ENCODE measurements at places on chromosomes 5 and 9. TPM values are rescaled to one million over a fixed set of nuclear protein-coding genes. Genes with fewer than 3 reads are reported as not detected.
A peak's percentile ranks its signal among the peaks of the same experiment; 100 is the strongest.

DNA sequence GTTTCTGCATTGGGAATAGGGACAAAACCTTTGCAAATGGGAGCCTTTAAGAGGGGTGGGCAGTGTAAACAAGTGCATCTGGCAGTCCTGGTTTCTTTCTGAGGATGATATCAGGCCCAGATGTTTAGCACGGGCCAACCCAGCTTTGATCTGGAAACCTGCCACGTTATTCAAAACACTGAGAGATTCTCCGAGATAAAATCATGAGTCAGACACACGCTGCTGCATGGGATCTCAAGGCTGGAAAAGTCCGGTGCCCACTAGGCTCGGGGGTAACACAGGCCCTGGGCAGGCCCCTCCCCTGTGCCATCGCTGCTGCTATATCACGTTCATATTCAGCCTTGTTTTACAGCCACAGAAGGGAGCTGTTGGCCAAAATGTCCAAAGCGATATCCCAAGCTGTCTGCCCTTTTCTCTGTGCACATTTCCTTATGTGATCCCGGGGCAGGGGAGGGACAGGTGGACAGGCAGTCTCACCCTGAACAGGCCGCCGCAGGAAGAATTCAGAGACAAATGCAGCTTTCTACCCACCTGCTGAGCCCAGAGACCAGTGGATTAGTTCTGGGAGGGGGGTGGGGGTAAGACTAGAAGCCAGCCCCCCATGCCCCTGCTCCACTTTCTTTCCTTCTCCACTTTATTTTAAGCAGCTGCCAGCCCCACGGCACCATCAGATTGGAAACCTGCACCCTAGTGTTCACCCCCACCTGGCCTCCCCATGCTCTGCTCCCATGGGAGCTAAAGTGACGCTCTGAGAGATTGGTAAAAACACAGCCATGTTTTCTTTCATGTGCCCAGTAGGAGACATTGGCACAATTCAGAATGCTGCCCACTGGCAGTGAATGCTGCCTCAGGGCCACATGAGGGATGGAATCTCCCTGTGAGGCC, 63.1 kb downstream of the TMOD1 start:
- peak; percentile 81 for DNase-seq

DNA sequence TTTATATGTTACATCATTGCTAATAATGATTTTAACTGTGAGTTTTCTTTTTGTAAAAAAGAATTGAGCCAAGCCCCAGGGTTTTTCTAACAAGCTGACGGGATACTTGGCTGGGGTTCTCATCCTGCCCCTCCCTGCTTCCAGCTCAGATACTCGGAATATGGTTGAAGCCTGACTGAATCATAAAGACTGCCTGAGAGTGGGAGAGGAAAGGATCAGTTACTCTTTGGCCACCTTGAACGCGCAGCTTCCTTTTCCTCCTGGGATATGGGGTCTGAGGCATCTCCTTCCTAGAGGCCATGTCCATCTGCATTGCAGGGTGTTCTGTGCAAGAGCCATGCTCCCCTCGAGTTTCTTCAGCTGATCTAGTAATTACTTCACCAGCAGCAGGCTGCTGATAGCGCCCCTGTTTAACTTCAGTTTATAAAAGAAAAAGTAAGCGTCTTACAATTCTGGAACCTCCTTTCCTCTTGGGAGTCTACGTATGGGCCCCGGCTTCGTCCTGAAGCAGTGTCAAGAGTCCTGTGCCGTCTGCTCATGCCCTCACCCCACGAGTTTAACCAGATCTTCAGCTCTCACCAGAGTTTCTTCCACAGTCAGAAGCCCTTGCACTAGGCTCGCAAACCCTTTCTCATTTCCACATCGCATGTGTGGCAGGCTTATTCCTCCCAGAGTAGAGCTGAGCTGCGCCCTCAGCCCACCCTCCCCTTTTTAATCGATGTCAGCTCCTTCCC, 130.0 kb downstream of the MVB12B start:
- DNase-seq = peak; percentile 41

- no peak for DNase-seq
Observed at GRCh38 chr5:104345222-104346016, 782.8 kb upstream of the NUDT12 start.

- no peak for DNase-seq
Observed at GRCh38 chr5:115952588-115952987, 9.7 kb upstream of the LVRN start.

DNA sequence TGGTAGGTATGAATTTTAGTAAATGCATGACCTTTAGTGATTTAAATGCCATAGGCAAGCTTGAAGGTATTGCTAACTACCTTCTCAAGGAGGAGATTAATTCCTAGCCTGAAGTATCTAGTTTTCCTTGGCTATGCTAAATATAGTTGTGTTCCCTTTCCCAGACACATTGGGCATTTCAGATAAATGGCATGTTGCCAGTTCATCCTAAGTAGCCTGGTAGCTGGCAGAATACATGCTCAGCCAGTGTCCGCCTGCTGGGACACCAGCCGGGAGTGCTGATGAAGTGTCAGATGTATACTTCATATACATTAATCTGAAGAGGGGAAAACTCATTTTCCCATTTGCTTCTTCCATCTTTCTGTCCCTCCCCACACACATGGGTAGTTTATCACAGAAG, 196.9 kb downstream of the MAST4 start:
- no peak for DNase-seq

GRCh38 chr9:124286292-124286931, 28.7 kb downstream of the NEK6 start:
- no peak for DNase-seq

GRCh38 chr5:31415009-31415923, 116.6 kb downstream of the DROSHA start:
- DNase-seq = no peak

DNA sequence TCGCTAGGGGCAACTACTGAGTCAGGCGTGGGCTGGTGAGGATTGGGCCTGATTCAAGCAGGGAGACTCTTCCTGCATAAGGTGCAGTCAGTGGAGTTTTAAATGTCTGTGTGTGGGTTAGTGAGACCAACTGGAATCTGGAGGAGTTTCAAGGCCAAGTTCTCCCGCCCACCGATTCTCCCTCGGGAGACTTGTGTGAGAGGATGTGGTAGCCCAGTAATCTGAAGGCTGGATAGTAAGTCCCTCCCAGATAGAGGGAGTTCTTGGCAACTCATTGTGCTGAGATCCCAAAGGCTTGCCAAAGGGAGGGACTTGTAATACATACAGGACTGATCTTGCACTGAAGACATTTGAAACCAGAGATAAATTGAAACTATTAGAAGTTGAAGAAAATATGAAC, 51.8 kb downstream of the WDR36 start:
- no peak for DNase-seq

The ADAM19 gene
- 9.4 TPM for total RNA-seq

The NMUR2 gene
- not detected for total RNA-seq

The LECT2 gene
- total RNA-seq = not detected

The TLE4 gene
- total RNA-seq = 25.5 TPM

The C9orf78 gene
- 30.1 TPM for total RNA-seq

The F2RL2 gene
- total RNA-seq = 0.10 TPM

The FOXD4L6 gene
- not detected for total RNA-seq

The KIF24 gene
- 0.45 TPM for total RNA-seq

The PCDHB8 gene
- 2.4 TPM for total RNA-seq

The PTPN3 gene
- total RNA-seq = 6.3 TPM

The PWWP2A gene
- total RNA-seq = 20.0 TPM
